ENCODE measurements at places on chromosomes 5 and 9.

GRCh38 chr5:1639757-1640156 is 116.0 kb upstream of the LPCAT1 start:
- no peak for DNase-seq

- no peak for DNase-seq
Measured at GRCh38 chr5:168770036-168770498, 190.9 kb upstream of the PANK3 start.

DNA sequence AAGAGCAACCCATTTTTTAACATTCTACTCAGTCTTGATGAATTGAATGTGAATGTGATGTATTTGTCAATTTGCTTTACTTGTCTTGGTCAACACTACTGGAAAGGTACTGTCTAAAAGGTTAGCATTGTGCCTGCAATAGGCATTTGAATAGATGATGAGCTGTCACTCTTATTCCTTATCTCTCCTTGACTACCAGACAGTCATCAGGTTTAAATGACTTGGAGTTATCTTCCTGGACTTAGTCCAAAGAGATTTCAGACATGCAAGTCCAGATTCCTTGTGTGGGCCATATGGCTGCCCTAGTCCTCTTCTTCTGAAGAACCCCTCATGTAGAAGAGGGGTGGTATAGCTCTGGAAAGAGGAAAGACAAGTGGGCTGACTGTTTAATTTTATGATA is 4.8 kb downstream of the ARHGEF28 start:
- DNase-seq = no peak

DNA sequence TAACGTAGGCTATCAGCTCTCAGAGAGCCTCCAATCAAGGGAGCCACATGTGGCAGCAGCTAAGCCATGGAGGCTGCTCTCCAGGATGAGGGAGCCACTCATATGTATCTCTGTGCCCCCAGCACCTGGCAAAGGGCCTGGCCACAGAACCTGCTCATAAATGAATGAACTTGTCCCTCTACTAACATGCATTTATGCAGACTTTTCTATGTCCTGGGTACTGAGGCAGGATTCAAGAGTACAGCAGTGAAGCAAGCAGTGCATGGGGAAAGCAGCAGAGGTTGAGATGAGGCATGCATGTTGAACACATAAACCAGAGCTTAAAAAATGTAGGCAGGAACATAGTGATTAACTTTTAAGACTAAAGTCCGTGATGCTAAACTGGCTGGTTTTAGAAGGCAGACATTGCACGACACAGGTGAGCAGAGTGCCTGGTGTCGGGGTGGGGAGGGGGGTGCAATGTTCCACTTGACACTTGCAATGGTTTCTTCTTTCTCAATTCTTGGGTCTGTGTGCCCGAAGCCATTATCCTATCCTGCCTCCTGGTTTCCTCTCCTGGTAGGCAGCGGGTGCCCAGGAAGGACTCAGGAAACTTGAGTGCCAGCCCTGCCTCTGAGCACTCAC is 142.8 kb upstream of the ALDH1B1 start:
- DNase-seq = no peak

GRCh38 chr5:151775025-151775606 is 3.4 kb downstream of the G3BP1 start:
- DNase-seq = no peak

DNA sequence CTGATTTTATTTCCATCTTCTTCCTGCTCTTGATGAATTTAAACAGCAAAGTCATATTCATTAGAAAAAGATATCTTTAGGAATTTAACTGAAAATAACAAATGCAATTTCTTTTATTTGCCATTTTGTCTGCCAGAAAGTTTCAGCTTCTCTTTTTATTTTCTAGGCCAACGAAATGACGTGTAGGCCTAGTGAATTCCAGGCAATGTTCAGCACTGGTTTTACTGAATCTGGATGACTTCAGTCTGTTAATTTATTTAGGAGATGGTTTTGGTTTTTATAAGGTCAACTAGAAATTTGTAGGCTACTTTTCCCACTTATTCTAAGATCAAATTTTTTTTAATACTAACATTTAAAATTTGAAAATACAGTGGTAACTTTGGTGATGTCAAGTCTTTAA is 129.1 kb upstream of the VCAN start:
- no peak for DNase-seq
